ENCODE measurements at places on chromosomes 2 and 18.

DNA sequence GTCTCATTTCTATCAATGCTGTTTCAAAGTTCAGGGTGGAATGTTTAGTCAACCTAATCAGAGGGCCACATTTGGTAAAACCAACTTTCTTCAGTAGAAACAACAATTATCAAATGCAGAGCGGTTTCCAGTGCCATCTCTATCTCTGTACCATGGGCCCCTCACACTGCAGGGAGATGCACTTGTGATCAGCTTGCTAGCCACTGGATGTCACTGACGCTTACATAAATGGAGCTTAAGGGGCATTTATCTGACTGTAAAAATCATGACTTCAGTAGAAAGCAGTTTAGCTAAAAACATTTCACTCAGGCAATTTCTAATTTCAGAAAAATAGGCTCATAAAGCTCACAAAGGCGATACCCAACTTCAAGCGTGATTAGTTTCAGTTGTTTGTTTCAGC is 678.0 kb downstream of the ZEB2 start:
- no peak for DNase-seq

GRCh38 chr2:85393836-85394235 is 16.3 kb downstream of the CAPG start:
- no peak for DNase-seq

- DNase-seq = no peak
Measured at GRCh38 chr18:59898093-59898492, 1.7 kb upstream of the PMAIP1 start.

DNA sequence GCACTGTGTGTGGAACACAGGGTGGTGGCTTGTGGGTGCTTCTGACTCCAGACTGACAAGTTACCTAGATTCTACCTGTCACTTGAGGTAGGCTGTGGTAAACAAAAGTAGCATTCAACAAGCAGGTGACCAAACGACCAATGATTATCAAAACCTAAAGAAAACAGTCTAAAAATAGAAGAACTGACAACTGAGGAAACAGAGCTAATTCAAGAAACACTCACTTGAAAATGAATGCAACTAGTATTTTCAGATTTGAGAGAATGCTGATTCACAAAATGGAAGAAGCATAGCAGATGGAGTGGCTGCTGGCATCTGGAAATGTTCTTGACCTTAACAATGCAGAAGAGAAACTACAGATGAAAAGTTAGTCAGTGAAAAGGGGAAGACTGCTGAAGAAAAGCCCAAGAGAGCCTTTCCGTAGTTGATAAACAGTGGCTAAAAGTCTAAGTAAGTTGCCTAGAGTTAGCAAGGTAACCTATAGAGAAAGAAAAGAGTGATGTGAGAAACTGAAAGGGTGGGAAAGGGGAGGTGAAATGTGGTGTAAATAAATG is 170.4 kb downstream of the NCK2 start:
- no peak for DNase-seq

GRCh38 chr2:190562121-190562520 is 27.6 kb upstream of the NEMP2 start:
- DNase-seq = no peak

GRCh38 chr18:6885992-6886796 is 156.7 kb downstream of the ARHGAP28 start:
- DNase-seq = no peak

DNA sequence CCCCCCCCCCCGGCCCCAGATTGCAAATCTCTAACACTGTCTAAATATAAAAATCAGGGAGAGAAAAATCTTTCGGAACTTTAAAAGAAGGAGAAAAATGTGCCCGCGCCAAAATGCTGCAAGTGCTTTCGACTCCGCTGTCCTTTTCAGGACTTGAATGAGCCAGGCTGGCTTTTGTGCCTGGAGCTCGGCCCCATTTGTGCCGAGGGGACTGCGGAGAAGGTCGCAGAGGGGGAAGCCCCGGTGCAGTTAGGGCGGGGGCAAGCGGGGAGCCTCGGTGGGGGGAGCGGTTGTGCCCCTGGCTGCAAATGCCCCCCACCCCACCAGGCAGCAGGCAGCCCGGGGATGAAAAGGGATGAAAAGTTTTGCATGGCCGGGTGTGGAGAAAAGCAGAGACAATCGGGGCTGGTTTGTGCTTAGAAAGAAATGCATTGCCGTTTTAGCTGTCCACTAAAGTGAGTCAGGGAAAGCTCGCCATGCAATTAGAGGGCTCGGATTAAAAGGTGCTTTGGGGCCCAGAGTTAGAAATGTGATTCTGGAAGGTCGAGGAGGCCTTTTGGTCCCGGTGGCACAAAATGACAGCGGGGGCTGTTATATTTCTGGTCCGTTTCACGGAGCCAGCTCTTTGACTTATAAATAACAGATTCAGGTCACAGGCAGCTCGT is 1.6 kb downstream of the INHBB start:
- DNase-seq = no peak

- no peak for DNase-seq
Measured at GRCh38 chr18:36623681-36624190, 205.1 kb downstream of the TPGS2 start.

DNA sequence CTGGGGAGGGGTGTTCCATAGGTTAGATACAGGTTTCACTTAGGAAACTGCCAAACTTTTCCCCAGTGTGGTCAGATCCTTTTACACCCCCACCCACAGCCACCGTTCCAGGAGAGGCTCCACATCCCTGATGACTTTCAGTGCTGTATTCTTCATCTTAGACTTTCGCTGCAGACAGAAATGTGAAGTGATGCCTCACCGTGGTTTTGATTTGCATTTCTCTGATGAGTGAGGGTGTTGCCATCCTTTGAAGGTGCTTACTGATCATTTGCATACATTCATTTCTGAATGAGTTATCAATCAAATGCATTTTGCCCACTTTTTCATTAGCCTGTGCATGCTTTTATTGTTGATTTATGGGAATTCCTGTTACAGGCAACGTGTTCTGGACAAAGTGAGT is 14.9 kb downstream of the COPS9 start:
- DNase-seq = no peak

- no peak for DNase-seq
Measured at GRCh38 chr18:36901277-36901701, 72.4 kb downstream of the KIAA1328 start.

GRCh38 chr2:175557810-175558377 is 376.4 kb upstream of the ATP5MC3 start:
- no peak for DNase-seq

DNA sequence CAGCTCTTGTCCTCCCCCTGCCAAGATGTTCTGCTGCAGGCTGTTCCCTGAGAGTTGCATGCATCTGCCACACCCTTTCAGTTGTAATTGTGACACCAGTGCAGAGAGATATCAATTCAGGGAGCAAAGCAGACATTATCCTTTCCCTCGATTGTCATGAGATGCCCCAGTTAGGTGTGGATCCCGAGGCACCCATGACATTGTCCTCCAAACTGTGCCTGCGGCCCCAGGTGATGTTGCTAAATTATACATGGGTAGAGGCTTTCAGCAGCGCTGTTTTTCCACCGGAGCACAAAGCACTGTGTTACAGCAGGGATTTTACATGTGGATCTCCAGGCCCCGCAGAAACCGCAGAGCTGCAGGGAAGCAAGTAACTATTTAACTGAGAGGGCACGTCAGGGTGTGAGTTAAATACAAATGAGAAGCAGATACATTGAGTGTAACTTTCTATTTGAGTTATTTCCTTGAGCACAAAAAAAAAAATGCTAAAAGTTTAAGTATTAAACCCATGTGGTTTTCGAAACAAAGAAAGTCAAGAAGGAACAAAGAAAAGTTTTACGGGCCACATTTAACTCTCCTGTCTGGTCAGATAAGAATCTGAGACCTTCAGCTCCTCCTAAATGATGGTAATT is 90.3 kb upstream of the BCL2L11 start:
- DNase-seq = no peak

DNA sequence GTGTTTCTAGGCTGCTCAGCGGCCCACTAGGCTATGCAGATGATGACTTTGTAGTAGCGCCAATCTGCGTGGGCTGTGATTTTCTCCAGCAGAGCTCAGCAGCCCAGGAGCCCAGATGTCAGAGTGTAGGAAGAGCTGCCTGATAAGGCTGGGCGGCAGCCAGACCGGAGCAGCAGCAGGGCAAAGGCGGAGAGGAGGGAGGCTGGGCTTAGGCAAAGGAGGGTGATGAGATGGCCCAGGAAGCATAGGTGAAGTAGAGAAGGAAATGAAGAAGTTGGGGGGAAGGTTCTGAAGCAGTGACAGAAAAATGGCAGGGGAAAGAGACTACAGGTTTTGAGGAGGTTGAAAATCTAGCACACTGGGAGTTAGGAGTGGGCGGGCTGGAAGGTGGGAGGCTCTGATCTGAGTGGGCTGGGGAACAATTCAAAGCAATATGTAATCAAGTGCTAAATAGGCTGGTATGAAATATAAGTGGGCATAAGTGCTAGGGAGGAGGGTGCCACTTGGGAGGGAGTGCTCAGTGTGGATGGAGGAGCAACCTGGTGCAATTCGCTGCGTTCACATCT is 50.6 kb upstream of the STPG4 start:
- DNase-seq = no peak

DNA sequence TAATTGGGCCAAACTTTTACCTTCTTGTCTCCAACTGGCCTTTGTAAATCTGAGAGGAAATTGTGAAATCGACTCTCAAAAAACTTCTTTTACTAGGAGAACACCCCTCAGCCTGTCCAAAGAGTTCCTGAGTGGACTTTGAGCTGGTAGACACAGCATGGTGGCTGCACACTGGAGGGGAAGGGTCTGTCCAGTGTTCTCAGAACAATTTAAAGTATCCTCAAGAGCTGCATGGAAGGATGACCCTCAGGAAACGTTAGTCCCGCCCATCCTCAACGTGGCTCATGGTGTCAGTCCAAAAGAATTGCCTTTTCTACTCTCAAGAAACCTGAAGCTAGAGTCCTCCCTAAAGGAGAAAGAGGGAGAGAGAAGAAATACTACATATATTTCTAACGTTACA is 182.7 kb downstream of the EPHA4 start:
- DNase-seq = no peak

- no peak for DNase-seq
Measured at GRCh38 chr2:95530734-95531133, 46.2 kb upstream of the TRIM43B start.
